Transverse colon (tissue), 4 donors: ENCODE measurements at places on chromosomes 7 and 10. TPM values are rescaled to one million over a fixed set of nuclear protein-coding genes. Genes with fewer than 3 reads are reported as not detected.

The GARIN1A gene
- 1.4 TPM for total RNA-seq

The ACSL5 gene
- total RNA-seq, result 137 TPM

The SEC31B gene
- 14.1 TPM for total RNA-seq

The ZNF316 gene
- total RNA-seq, result 188 TPM

- DNase-seq, result no peak
Measured at GRCh38 chr7:52450816-52451215, 584.6 kb upstream of the POM121L12 start.

GRCh38 chr7:75756991-75757676 lies 14.9 kb downstream of the CCL26 start:
- DNase-seq, result no peak

- no peak for DNase-seq
Measured at GRCh38 chr10:16314259-16314658, 122.6 kb upstream of the PTER start.

- no peak for DNase-seq
Measured at GRCh38 chr7:141359740-141360415, 191.3 kb upstream of the AGK start.
